ENCODE measurements at places on chromosomes 2 and 18.

DNA sequence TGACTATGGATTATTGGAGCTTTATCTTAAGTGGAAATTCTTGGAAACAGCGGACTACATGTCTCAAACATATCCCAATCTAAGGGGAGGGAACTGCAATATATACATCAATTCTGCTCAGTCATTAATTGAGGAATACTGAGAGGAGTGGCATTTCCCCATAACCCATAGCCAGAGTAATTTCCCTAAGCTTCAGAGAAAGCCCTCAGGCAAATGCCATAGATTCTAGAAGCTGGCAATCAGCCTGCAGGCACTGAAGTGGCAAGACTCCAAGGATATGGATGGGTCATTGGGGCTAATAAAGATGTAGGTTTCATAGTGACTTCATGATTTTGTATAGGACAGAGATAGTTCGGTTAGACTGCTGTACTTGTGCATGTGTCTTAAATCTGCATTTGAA lies 1960.5 kb upstream of the PIK3C3 start:
- DNase-seq, result no peak

DNA sequence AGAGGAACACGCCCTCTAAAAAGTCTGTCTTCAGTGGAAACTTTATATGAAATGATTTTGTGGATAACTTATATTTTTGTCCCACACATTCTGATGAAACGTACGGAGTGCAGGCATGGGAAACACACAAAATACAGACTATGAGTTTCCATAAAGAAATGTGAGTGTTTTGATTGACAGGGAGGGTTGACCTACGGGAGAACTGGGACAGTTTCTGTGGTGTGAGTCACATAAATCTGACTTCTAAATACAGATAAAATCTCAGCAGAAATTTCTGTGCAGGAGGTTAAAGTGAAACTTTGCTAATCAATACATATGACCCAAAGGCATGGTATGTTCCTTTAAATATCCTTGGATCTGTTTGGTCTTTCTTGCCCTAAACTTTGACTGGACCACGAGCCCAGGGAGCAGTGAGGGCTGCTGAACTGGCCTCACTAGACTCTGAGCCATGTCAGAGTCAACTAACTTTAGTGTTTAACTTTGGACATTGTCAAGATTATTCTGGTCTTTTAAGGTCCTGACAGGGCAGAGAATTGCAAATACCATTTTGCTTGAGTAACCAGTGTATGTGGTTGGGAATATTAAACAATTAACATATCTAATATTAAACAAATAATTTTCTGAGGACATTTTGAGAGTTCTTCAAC lies 206.9 kb upstream of the LYPD1 start:
- no peak for DNase-seq

DNA sequence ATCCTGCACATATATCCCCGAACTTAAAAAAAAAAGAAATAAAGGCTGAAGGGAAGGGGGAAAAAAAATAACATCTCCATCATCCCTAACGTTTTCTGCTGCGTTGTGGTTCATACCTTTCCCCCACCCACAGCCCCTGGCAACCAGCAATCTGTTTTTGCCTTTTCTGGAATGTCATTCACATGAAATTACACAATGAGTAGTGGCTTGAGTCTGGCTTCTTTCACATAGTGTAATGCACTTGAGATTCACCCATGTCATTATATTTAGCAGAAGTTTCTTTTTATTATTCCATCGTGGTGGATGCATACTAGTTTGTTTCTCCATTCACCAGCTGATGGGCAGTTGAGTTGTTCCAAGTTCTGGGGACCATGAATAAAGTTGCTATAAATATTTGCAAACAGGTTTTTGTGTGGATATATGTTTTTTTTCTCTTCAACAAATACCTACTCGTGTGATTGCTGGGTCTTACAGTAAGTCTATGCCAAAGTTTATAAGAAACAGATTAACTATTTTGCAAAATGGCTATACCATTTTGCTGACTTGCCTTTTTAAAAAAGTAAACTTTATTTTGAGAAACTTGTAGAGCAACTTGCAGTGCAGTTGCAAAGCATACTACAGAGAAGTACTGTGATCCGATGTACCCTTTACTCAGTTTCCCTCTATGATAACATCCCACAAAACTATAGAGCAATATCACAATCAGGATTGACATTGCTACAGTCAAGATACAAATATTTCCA lies 322.5 kb downstream of the LPIN1 start:
- DNase-seq, result no peak

DNA sequence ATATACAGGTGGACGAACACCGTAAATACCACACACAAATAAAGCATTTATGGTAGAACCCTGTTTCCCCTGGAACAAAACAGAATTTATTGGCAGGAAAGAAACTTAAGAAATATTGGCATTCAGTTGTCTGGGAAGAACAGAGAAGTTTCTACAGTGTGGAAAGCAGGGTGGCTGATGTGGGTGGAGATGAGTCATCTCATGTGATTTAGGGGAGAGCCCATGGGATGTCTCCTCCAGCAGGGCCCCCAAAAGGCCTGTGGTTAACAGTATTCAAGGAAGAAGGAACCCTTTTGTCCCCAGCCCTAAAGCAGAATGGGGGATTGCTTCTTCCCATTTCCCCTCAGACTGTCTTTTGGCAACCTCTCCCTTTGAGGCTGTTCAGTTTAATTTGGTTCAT lies 24.2 kb downstream of the SIX3 start:
- no peak for DNase-seq

- no peak for DNase-seq
Observed at GRCh38 chr2:121521359-121521758, 9.3 kb upstream of the RNU4ATAC start.

DNA sequence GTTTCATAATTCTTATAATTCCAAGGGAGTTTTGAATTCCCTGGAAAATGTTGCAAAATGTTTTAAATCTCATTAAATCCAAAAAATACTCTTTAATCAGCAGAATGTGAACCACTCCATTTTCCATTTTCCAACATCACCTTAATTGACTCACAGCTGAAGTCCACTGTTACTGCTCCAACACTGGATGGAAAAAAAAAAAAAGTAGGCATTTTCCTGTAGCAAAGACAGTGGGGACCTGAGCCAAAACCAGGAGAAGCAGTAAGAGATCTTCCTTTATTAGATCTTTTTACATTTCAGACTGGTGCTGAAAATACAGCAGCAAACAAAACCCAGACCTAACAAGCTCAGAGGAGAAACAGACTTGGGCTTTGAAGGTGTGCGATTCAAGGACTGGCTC lies 62.4 kb upstream of the SPATS2L start:
- DNase-seq, result no peak

GRCh38 chr18:77772177-77772576 lies 522.5 kb downstream of the GALR1 start:
- DNase-seq, result no peak

DNA sequence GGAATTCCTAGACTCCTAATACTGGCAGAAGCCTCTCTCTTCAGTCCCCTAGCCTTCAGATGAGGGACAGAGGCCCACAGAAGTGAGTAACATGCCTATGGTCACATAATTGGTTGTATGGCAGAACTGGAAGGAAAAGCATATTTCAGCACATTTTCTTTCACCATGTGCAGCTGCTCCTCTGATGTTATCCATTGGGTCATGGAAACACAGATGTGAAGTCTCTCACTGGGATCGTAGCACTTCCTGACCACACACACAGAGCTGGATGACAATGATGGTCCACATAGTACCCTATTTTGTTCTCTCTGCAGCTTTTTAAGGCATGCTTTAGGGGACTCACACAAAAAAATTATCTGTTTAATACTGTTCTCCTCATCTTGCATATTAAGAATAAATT lies 24.5 kb downstream of the MYO3B start:
- DNase-seq, result no peak

GRCh38 chr2:47226132-47226922 lies 71.2 kb upstream of the STPG4 start:
- no peak for DNase-seq

- no peak for DNase-seq
Observed at GRCh38 chr2:108626995-108627394, 92.3 kb upstream of the RANBP2 start.

DNA sequence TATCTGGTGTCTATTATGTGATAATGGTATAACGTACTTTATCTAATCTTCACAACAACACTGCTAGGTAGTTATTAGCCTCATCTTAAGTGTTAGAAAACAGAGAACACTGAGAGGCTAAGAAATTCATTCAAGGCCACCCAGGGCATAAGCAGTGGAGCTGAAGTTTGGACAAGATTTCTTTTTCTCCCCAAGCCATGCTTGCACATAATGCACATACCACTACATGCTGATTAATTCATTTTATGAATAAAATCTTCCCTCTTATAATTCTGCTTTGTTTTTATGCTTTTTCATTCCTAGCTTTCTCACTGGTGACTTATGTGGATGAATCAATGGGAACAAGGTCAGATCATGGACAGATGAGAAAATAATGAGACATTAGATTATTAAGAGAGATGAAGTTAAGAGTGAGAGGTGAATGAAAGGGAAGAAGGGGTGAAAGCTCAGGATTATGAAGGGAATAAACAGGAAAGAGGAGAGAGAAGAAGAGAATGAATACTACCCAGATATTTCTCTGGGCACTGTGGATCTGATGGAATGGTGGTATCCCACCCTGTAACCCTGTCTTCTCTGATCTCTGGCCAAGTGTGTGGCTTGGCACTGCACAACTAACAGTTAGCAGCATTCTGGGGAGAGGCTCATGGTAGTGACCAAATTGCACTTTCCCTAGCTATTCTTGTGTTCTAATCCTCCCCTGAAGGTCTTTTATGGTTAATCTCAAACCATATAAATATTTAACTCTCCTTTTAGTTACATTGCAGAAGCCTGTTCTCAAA lies 17.7 kb upstream of the GALNT3 start:
- no peak for DNase-seq

DNA sequence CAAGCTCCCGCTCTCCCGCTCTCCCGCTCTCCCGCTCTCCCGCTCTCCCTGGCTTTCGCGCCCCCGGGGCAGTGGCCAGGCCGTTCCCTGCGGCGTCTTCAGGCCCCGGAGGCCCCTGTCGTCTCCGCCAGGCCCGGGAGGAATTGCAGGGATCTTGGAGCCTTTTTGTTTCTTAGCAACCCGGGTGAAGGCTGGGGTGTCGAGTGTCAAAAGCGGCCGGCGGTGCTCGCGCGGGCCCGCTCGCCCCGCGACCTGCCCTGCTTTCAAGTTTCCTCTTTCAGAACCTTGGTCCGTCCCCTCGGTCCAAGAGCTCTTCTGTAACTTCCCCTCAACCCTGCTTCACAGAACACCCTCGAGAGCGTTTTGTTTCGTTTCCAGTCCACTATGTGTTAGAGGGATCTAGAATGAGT lies 1.4 kb downstream of the RNF138 start:
- no peak for DNase-seq

- DNase-seq, result no peak
Observed at GRCh38 chr18:49174478-49174877, 223.7 kb upstream of the SMAD7 start.
